ENCODE measurements at places on chromosomes 5 and 9.

GRCh38 chr5:74950836-74951515 is 84.8 kb upstream of the FAM169A start:
- no peak for DNase-seq

- DNase-seq, result no peak
Measured at GRCh38 chr5:151463137-151464029, 16.0 kb downstream of the SLC36A1 start.

GRCh38 chr9:116039893-116040292 is 113.7 kb upstream of the PAPPA start:
- no peak for DNase-seq

GRCh38 chr9:133676450-133676849 is 40.3 kb downstream of the DBH start:
- no peak for DNase-seq

DNA sequence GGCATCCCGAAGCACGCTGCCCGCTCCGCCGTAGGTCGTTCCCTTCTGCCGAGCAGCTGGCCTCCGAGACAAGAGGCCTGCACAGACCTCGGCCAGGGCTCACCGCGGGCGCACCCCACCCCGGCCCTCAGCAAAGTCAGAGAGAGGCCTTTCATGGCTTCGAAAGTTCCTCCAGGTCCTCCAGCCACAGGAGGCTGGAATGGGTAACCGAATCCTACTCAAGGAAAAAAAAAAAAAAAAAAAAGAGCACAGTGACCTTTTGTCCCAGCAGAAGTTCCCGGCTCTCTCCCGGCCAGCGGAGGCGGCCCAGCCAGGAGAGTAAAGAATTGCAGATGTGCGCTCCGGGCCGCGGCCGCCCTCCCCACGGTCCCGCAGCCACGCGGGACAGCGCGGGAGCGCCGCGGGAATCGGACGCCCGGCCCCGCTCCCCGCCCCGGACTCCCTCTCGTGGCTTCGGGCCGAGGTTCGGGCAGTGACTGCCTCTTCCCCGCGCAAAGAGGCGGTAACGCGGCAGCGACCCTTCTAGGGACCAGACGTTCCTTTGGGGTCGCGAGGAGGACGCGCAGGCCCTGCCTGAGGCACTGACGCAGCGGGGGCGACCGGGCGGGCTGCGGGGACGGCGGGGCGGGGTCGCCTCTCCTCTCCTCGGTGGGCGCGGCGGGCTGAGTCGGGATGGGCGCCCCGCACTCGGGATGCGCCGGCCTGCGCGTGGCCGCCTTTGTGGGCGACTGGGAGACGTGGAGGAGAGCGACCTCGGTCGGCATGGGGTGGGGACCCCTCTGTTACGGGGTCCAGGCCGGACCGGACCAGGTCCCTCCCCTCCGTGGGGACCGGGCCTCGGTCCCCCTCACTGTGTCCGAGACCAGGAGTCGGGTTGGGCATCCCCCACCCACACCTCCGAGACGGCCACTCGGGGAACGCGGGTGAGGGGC is 754 bp downstream of the GFPT2 start:
- DNase-seq, result no peak

DNA sequence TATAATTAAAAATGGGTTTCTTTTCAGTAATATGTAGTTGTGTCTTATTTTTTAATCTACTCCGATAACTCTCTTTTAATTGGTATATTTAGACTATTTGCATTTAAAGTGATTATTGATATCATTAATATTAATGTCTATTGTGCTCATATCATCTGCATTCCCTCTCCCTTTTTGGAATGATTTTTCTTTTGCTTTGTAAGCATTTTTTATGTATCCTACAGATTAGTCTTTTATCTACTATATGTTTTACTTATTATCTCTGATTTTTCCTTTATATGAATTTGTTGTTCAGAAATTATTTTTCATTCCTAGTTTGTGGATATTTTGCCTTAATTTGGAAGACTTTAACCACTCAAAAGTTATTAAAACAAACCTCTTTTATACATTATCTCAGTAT is 34.0 kb downstream of the NDUFS4 start:
- no peak for DNase-seq

Data from suprapubic skin (tissue), 4 donors.